ENCODE measurements at places on chromosomes 7 and 10.

DNA sequence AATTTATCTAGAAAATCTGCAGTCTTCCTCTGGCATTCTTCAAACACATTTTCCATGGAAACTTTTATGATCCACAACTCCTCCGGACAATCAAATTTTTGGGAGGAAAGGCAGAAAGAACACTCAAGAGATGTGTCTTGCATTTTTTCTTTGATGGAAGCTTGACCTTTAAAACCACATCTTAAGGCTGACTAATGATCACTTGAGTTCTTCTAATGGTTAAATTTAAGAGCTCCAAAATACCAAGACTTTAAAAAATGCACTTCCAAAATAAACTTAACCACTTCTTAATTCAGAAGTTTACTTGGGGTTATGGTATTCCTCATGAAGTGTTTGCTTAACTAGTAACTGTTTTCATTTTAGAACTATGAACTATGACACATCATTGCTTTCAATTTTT, 43.3 kb downstream of the ETV1 start:
- DNase-seq, result no peak

- no peak for DNase-seq
These were observed 274.2 kb downstream of the BAMBI start for GRCh38 chr10:28951484-28951883.

- DNase-seq, result no peak
These were observed 143.4 kb upstream of the KLF14 start for GRCh38 chr7:130877236-130877990.

- no peak for DNase-seq
These were observed 132.8 kb downstream of the PTPN20 start for GRCh38 chr10:47043928-47044538.

GRCh38 chr10:63281967-63282366, 148.8 kb downstream of the NRBF2 start:
- DNase-seq, result no peak

DNA sequence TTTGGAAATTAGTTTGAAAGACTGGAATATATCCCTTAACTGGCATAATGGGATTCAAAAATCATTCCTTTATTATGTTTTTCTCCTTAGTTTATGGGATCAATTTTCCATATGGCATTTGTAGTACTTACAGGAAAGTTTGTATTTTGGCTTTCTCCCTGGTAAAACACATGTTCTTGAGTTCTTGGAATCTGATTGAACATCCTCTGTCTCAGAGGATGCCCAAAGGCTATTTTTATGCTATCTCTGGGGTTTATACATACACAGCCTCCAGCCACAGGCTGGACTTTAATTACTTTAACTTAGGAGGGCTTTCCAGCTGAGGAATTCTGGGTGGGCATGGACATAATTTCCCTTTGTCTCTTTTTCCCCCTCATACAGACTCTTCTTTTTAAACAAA, 236.4 kb downstream of the HGF start:
- no peak for DNase-seq

- no peak for DNase-seq
These were observed 81.1 kb downstream of the RGS10 start for GRCh38 chr10:119461380-119461779.

- DNase-seq, result no peak
These were observed 161.9 kb upstream of the MEOX2 start for GRCh38 chr7:15848362-15848761.

DNA sequence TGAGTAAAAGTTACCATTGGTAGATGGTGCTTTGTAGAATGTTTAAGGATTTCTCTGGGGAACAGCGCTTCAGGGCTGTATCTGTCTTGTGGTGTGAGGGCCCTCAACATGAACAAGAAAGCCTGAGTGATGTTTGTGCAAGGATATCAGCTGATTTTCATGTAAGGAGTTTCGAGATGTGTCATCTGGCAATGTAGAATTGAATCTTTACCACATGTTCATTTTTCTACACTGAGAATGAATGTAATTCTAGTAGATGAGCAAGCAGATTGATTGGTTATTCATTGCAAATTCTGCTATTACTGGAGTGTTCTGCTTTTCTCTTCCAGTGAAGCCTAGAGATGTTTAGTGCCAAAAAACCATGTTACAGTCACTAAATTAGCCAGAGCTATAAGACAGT, 87.7 kb downstream of the ST7 start:
- DNase-seq, result no peak

DNA sequence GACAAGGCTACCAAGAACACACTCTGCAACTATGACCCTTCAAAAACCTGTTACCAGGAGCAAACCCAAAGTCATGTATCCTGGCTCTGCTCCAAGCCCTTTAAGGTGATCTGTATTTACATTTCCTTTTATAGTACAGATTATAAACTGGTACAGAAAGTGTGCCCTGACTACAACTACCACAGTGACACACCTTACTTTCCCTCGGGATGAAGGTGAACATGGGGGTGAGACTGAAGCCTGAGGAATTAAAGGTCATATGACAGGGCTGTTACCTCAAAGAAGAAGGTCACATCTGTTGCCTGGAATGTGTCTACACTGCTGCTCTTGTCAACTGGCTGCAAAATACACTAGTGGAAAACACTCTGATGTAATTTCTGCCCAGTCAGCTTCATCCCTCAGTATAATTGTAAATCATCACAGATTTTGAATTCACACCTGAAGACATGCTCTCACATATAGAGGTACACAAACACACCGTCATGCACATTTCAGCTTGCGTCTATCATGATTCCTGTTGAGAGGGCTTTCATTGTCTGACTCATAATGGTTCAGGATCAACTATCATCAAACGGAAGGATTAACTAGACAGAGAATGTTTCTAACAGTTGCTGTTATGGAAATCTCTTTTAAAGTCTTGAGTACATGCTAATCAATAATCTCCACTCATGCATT, 318.3 kb downstream of the NXPH1 start:
- DNase-seq, result no peak

- no peak for DNase-seq
These were observed 358.9 kb downstream of the FRMD4A start for GRCh38 chr10:13971601-13972475.

DNA sequence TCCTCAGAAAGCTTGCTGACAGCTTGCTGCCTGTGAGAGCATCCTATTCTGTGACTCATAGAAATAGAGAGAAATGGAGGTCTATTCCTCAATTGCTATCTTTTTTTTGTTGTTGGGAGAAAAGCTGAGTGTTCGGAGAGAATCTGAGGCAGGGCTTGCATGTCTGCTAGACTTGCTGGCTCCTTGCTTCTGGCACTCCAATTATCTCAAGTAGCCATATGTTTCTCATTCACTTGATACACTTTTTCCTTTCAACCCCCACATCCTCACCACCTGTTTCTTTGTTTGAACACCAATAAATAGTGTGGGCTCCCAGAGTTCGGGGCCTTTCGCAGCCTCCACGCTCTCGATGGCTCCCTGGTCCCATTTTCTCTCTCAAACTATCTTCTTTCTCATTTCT, 172.2 kb downstream of the SH2D4B start:
- no peak for DNase-seq

GRCh38 chr10:86967481-86967941, 771 bp upstream of the ADIRF start:
- no peak for DNase-seq

- no peak for DNase-seq
These were observed 126.6 kb upstream of the LSM8 start for GRCh38 chr7:118057404-118057803.
